ENCODE measurements at places on chromosomes 6 and 20.

GRCh38 chr20:17651760-17652388 is 30.2 kb downstream of the RRBP1 start:
- DNase-seq = peak; percentile 53

GRCh38 chr6:7100072-7100752 is 7.5 kb upstream of the RREB1 start:
- no peak for DNase-seq

GRCh38 chr6:34817446-34817845 is 25.6 kb downstream of the BLTP3A start:
- DNase-seq = no peak

- DNase-seq = no peak
Observed at GRCh38 chr20:31988430-31989015, 20.6 kb downstream of the XKR7 start.

DNA sequence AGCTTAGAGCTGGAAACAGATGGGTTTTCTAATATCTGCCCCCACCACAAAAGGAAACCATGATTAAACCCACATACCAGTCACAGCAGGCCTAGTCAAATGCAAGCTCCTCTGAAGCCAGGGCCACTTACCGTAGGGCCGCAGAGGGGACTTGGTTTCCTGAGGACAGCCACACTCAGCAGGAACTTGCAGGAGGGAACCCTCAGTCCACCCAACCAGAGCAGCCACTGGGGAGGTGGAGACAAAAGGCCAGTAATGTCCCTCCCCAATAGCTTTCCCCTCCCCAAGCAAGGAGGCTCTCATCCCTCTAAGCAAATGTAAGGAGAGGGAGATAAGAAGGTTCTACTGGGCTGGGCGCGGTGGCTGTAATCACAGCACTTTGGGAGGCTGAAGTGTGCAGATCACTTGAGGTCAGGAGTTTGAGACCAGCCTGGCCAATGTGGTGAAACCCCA is 384.4 kb upstream of the JARID2 start:
- no peak for DNase-seq

GRCh38 chr6:144325232-144325631 is 40.1 kb downstream of the UTRN start:
- no peak for DNase-seq
